ENCODE measurements at places on chromosomes 6 and 20.

DNA sequence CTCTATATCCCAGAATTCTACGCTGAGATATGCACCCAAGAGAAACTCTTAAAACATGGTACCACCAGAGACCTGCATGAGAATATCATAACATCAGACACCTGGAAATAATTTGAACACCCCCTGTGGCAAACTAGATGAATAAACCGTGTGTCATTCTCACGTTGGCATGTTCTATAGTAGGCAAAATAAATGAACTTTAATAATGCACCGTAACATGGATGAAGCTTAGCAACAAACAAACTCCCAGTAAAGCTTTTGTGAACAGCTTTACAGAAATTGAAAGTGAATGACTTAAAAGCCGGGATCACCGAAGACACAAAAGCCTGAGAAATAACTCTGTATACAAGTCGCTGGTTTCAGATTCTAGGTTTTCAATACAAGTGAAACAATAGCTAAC, 1166.8 kb upstream of the CITED2 start:
- no peak for DNase-seq

- DNase-seq, result no peak
These were observed 10.7 kb downstream of the ANGPT4 start for GRCh38 chr20:905396-905961.

- DNase-seq, result no peak
These were observed 114.2 kb downstream of the SNX5 start for GRCh38 chr20:17854307-17854903.

DNA sequence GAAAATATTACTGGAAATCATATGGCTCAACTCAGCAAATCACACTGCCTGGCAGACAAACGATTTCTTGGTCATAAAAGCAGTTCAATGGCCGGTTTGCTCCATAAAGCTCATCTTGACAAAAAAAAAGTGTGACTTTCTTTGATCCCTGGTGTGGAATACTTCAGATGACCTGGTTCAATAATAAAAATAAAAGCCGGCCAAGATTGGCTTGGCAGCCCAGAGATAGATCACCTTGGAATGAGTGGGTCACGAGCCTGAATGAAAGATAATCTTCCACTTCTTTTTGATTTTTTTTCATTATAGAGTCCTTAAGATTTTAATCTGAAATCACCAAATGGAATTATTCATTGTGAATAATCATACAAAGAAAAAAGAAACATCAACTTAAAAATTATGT, 445.3 kb upstream of the CITED2 start:
- no peak for DNase-seq

GRCh38 chr20:49914310-49915117, 815 bp downstream of the SPATA2 start:
- DNase-seq, result no peak

GRCh38 chr20:58647796-58648501, 3.1 kb upstream of the STX16 start:
- no peak for DNase-seq

- DNase-seq, result no peak
These were observed 55.5 kb upstream of the SGK1 start for GRCh38 chr6:134373282-134373922.

DNA sequence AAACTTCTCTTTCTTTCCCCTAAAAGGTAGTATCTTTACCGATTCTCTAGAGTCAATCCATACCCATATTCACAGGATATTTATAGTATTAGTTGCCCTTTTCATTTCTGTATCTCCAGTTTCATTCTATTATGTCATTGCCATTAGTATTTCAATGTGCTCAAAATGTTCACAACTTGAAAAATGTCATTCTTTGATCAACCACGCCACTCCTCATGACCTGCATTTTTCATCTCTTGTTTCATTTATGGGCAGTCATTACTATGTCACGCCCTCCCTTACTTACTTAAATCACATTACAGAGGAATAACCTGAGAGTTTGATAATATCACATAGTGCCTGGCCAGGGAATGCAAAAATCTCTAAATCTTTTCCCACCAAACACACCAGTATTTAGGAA, 427.3 kb upstream of the GJE1 start:
- no peak for DNase-seq

DNA sequence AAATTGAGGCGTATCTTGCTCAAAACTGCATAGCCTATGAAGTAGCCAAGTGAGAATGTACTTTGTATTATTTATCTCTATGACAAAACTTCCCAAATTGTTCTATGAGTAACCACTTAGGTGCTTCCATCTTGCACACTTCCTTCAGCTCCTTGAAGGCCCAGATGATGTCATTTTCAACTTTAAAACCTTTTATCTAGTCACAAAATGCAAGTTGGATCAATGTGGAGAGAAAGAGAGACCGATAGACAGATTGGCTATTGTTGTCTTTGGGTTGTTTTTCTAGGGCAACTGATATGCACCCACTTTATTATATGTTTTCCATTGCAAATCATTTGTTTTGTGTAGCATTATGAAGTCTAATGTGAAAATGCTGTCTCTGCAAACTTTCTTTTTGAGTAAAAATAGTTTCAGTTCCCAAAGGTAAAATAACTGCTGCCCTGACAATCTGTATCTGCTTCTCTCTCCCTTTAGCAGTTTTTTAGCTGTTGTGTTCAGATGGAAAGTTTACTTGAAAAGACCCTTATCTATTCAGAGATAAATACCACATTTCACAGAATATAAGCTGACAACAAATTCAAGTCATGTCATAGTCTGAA, 73.7 kb upstream of the CITED2 start:
- no peak for DNase-seq

GRCh38 chr6:136927292-136927691, 5.2 kb downstream of the SLC35D3 start:
- no peak for DNase-seq

DNA sequence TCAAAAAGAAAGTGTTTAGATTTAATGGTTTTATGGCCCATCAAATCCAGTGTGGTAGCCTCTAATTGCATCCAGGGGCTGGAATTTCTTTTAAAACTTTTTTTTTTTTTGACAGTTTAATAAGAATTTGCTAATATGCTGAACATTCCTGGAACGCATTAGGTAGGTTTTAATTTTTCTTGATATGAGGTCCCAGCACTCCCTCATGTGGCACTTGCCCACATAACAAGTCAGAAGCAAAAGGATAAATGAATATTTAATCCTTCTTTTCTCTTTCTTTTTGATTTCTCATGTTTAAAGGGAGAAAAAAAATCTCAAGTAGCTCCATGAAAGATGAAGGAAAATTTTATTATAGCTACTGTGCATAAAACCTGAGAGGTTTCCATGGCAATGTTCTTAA, 13.5 kb downstream of the HAO1 start:
- no peak for DNase-seq

GRCh38 chr6:12024699-12025434, 12.8 kb downstream of the HIVEP1 start:
- DNase-seq, result no peak

DNA sequence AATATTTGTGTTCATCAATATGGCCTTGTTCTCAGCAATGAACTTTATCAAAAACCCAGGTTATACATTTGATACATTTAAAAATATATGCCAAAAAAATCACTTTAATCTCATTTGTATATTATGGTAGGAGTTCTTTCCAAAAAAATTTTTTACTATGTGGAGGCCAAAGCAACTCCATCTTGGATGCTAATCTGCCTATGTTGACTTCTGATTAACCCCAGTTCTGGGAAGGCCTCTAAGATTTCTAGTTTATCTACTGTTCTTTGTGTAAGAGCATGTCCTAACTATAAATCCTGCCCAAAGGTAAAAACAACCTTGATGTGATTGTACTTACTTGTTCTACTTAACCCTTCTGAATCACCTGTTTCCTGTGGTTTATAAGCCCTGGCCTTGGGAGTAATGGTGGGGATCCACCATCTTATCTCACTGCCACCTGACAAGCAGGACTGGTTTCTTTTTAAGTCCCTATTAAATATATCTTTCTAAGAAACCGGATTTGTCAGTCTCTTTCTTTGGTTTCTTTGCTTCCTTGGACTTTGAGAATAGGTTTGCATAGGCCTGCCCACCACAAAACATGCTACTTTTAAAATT, 46.7 kb downstream of the RNGTT start:
- DNase-seq, result no peak

DNA sequence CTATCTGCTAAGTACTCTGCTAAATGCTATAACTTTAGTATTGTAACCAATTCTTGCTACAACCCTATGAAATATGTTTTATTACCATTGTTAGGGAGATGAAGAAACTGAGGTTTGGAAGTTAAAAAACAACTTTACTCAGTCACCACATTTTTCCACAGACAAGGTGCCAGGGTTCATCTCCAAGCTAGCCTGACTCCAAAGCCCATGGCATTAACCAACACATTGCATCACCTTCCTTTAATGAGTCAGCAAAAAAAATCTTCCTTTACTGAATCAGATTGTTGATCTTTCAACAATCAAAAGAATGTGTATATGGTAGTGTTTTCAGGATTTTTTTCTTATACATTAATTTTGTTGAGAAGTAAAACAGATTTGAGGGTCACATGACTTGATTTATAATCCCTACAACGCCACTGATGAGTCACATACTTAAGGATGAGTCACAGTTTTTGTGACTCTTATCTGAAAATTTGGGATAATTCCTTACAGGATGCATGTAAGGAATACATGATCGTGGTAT, 41.5 kb downstream of the MAN1A1 start:
- no peak for DNase-seq

GRCh38 chr6:72564231-72564630, 57.6 kb upstream of the KCNQ5 start:
- no peak for DNase-seq

DNA sequence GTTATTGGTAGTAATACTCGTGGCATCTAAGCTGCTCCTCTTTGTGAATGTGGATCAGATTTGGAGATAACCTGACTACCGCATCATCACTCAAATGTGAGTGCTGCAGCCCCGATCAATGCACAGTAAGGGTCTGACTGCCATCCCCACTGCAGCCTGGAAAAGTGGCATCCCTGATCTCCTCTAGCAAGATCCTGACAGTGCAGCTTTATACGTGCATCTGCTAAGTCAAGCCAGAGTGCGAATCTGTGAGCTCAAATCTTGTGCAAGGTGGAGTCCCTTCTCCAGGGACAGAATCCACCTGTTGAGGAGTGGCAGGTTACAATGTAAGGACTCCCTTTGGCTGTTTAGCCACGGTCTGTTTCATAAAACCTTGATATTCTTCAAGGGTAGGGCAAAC, 215.0 kb upstream of the EXOC2 start:
- no peak for DNase-seq

GRCh38 chr20:40718214-40718977, 29.4 kb upstream of the MAFB start:
- no peak for DNase-seq

DNA sequence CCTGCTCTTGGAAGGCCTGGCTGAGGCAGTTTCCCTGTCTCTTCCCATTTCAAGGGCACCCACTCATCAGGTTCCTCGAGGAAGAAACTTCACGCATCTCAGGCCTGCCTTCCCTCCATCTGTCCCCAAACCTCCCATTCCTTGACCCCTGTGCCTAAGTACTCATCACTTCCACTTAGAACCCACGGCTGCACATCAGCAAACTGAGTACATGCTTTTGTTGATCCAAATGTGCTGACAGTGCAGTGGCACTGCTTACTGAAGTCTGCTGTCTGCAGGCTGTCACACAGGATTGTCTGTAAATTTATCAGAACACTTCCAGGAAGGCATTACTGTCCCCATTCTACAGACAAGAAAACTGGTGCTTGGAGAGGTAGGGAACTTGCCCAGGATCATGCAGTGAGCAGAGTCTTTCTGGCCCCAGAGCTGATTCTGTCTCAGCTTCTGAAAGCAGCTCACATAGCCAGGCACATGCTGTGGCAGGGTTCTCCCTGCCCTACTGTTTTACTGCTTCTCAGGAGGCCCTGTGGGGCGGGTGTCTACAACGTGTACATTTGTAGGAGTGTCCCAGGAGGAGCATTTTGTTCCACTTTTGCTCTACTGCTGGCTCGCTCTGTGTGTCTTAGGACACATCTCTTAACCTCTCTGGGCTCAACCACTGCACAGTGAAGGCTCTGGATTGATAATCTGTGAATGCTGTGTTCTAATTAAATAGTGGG, 64.2 kb upstream of the XRN2 start:
- no peak for DNase-seq

- no peak for DNase-seq
These were observed 13.8 kb upstream of the NTSR1 start for GRCh38 chr20:62694868-62695267.

GRCh38 chr6:291697-292505, at the start of gene DUSP22:
Gene DUSP22 (plus strand): TSS chr6:292487. CDS start chr6:292540, 53 bp downstream.
- DNase-seq, result peak; percentile 82
